ENCODE measurements at places on chromosomes 6 and 20.

GRCh38 chr20:35223941-35224340, 2.5 kb upstream of the MMP24 start:
- DNase-seq, result no peak

DNA sequence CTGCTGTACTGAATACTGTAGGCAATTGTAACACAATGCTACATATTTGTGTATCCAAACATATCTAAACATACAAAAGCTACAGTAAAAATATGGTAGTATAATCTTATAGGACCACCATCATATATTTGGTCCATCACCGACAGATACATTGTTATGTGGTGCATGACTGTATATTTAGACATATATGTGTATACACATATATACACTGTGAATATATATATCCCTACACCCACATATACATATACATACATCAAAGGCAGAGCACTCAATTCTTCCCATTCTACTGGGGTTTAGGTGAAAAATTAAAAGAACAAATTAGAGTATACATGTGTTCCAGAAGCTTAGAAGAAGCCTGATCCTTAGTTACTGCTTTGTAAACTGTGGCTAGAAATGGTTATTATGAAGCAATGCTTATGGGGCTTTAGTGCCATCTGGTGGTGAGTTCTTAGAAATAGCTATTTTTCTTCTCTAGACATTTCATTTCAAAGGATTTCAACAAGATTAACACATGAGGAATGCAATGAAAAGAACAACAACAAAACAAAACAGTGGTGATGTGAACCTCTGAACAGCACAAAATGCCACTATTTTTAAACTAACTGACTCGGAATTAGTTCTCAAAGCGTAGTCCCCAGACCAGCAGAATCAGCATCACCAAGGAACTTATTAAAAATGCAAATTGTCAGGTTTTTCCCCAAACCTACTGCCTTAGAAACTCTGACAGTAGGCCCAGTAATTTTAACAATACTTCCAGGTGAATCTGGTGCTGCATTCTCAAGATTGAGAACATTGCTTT, 38.0 kb downstream of the PKHD1 start:
- peak; percentile 11 for DNase-seq

DNA sequence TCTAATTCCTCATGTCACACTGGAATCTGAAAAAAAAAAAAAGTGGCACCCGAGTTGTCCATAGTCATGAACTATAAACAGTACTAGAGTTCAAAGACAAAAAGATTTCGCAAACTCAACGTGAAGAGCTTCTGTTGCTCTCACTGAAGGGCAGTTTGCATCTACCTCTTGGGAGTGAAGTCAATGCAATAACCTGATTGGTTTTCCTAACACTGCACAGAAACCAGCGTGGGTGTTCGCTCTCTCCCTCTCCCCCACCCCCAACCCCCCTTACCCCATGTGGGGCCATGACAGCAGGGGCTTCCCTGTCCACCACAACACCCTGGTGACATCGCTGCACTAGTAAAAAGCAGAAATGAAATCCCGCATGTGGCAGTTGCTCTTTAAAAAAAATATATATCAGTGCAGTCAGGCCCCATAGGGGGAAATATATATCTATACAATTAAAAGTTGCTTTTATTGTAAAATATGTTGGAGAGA, 66.9 kb downstream of the GMPR start:
- DNase-seq, result no peak

DNA sequence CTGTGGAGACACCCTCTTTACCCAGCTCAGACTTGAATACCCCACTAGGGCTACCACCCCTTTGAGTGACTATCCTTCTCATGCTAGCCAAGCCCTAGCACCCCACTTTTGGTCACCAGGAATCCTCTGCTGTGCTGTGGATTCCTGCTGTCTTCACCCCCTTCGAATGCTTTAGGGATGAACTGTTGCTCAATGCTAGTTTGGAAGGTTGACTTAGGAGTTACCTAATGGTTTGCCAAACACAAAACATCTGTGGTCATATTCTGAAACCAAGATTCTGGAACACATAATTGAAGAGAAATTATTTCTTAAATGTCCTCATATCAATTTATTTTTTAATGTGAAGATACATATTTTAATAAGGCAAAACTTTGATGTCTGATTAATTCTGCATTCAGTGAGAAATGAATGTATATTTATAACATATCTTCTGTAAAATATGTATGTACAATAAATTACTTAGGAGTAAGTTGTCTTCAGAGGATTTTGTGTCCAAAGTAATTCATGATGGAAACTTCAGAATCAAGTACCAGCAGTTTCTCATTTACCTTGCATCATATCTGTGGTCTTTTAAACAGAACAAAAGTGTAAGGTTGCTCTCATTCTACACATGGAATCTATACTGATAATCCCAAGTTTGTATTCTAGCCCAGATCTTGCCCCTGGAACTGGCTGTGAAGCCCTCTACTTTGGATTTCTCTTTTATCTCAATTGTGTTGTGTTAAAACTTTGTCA, 46.9 kb downstream of the TMEM200A start:
- DNase-seq, result no peak

- no peak for DNase-seq
Observed at GRCh38 chr6:33740204-33740608, 6.5 kb downstream of the IP6K3 start.

GRCh38 chr20:48685300-48685699, 142.5 kb downstream of the PREX1 start:
- no peak for DNase-seq

GRCh38 chr20:51337126-51337805, 205.3 kb downstream of the NFATC2 start:
- peak; percentile 9 for DNase-seq

DNA sequence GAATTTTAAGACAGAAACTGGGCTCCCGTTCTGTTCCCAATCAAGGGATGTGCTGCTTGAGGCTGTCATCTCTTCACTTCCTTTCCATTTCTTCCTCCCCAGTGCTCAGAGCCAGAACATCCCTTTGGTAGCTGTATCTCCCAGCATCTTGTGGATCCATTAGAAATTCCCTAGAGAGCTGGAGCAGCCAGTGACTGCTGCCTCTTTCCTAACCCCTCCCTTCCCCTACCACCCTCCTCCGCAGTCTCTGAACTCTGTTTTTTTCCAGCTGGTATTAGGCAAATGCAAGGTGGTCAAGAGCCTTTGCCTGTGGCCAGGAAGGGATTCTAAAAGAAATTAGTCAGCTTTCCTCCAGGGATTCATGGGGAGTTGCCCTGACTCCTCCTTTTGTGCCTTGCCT, 208.0 kb downstream of the EYA2 start:
- DNase-seq, result no peak

DNA sequence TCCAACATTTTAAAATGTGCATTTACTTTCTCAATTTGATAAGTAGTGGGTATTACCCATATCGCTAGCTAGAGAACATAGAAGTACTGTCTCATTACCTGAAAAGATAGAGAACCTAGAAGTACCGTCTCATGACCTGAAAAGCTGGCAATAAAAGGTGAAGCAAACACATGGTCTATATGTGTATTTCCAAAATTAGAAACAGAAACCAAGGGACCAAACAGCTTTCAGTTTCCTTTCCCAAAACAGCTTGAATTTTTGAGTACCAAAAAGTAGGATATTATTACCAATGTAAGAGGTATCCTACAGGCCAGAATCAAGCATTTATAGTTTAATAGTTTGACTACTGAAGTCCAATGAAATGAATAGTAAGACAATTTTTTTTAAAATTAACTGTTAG, 77.2 kb downstream of the KIF13A start:
- no peak for DNase-seq

DNA sequence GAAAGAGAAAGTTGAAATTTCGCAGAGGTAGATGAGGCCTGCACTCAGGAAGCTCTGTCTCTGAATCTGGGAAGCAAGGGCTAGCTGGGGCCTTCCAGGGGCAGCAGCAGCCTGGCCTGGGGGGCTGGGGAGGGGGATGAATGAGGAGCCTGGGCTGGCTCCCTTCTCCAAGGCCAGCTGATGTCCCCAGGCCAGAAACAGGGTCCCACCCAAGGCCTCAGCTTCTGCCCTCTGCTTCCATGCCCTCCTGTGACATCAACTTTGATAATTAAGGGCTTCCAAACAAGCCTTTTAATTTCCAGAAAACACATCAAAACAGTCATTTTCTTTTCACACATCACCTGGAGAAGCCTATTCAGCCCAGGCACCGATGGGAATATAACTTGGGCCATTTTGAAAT, 15.4 kb downstream of the TFAP2A start:
- no peak for DNase-seq

DNA sequence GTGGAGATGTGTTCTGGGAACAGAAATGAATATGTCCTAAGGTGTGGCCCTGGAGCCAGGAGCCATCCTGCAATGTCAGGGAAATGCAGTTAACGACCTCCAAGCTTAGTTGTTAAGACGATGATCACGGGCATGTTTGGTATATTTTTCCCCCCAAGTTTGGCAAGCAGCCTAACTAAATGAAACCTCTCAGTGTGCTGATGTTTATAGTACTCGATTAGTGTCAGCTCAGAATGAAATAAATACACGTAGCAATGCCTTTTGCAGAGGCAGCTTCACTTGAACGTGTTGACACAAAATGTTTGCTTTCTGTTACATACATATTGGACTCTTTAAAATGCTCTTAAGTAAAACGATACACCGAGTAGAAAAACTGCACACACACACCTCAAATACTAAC, 76.2 kb upstream of the OLIG3 start:
- no peak for DNase-seq

GRCh38 chr20:47303736-47304135, 52.8 kb downstream of the ZMYND8 start:
- no peak for DNase-seq

DNA sequence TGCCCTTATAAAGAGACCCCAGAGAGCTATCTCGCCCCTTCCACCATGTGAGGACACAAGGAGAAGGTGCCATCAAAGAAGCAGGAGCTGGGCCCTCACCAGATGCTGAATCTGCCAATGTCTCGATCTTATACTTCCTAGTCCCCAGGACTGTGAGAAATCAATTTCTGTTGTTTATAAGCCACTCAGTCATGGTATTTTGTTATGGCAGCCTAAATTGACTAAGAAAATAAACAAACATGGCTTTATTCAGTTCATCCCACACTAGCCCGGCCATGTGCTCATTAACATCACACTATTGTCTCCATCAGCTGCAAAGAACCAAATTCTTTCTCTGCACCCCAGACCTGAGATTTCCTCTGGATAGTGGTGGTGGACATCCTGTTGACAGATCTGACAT, 302.4 kb downstream of the PTPRT start:
- no peak for DNase-seq

GRCh38 chr6:14660806-14661579, 543.4 kb downstream of the CD83 start:
- DNase-seq, result peak; percentile 63

DNA sequence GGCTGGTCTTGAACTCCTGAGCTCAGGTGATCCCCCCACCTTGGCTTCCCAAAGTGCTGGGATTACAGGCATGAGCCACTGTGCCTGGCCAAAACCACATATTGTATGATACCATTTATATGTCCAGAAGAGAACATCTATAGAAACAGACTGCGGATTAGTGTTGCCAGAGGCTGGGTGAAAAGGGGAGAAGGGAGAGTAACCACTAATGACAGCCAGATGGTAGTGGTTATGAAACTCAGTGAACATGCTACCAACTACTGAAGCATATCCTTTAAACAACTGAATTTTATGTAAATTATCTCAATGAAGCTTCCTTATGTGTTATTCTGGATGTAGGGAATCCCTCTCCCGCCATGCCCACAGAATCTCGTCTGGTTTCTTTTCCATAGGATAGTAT, 15.7 kb downstream of the SLC23A2 start:
- DNase-seq, result no peak

DNA sequence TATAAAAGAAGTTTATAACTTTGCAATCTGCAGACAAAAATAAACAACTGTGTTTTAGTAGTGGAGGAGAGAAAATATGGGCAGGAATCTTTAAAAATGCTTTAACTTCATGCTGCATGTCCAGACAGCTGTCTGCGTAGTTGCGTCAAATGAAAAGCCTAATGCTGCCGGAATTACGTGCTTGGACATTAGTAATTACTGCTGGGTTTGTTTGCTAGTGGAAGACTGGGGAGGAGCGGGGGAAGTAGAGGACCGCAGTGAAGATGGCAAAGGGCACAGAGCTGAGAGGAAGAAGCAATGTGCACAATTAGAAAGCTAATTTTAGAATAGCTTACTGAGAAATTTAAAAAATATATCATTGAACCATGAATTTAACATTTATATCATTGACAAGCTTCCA, 2.4 kb downstream of the SNAP25 start:
- no peak for DNase-seq

DNA sequence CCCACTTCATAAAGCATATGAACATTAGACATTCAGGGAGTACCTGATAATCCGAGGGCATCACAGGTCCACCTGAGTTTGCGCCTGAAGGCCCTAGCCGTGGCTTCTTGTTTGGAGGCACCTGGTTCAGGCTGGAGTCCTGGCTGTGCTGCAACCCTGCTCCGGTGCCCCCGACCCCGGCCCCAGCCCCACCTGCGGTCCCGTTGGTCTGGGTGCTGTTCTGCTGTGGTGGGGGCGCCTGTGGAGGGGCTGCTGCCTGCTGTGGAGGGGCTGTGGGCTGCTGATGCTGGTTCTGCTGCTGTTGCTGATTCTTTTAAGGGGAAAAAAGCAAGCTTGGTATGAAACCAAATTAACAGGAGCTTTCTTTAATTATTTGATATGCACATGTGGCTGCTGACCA, 144.6 kb upstream of the SLC22A16 start:
- DNase-seq, result no peak

- DNase-seq, result no peak
Observed at GRCh38 chr6:45132658-45133294, 195.4 kb upstream of the RUNX2 start.

DNA sequence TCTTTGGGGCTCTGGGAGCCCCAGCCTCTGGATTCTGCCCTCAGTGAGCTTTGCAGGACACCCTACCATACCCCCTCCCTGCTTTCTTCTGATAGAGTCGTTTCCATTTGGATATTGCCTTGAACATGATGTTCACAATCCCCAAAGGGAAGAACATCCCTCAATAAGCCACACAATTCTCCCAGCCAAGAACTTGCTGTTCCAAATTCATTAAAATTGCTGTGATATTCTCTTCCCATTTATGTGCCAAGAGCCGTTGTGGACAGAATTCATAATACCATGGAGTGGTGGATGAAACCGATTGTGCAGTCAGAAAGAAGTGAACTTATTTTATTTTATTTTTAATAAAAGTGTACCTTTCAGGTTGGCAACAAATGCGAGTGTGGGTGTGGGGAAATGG, 95.8 kb downstream of the DHX35 start:
- DNase-seq, result no peak

GRCh38 chr20:57605045-57605444, 15.2 kb downstream of the ZBP1 start:
- peak; percentile 16 for DNase-seq

GRCh38 chr6:116973976-116974375, 96.9 kb downstream of the RFX6 start:
- DNase-seq, result no peak
